GOT3 (cell line): ENCODE measurements at places on chromosomes 2 and 18.

DNA sequence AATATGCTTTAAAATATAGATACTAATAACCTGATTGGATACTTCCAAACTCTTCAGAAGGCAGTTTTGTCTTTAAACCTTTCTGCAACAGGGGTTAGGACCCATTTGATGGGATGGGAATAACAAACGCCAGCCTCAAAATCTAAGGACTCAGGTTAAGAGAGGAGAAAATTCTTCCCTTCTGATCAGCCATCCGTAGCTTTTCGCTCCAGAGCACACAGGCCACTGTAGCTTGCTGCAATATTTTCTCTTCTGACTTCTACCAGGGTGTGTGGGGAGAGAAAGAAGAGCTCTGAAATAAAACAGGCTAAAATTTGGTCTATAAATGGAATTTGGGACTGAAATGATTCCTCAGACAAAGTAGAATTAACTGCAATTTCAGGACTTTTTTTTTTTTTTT lies 95.1 kb downstream of the ALPK2 start:
- DNase-seq = no peak

GRCh38 chr2:94995553-94996304 lies 29.8 kb upstream of the MAL start:
- DNase-seq = no peak

DNA sequence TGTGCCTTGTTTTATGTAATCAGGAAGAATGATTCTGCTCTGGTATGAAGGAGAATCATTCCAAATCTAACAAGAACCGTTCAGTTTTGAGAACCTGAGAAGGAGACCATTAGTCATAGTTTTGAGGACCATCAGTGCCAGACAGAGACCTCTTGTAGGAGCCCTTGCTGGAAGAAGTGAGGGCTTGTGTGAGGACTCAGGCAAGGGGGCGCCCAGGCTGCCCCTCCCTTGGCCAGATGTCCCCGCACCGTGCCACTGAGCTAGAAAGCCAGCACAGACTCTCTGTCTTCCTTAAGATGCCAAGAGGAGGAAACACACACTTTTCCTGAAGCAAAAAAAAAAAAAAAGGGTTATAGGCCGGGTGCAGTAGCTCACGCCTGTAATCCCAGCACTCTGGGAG lies 55.7 kb upstream of the SLC39A10 start:
- DNase-seq = no peak

DNA sequence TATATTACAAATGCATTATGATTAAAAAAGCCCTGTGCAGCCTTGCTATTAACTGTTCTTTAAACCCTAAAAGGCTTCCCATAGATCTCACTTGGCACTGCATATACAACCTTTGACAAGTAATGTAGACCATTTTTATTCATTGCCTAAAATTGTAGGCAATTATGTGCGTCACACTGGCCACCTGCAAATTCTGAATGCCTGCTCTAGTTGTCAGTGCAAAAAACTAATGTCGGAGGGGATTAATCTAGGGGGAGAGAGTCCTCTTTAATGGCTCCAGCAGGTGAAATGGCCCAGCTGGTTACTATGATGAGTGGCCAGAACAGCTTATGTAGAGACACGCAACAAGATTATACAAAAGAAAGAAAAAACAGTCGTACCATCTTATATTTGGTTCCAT lies 123.2 kb downstream of the OLA1 start:
- DNase-seq = no peak

- DNase-seq = no peak
Observed at GRCh38 chr2:211591426-211591825, 947.2 kb downstream of the ERBB4 start.

DNA sequence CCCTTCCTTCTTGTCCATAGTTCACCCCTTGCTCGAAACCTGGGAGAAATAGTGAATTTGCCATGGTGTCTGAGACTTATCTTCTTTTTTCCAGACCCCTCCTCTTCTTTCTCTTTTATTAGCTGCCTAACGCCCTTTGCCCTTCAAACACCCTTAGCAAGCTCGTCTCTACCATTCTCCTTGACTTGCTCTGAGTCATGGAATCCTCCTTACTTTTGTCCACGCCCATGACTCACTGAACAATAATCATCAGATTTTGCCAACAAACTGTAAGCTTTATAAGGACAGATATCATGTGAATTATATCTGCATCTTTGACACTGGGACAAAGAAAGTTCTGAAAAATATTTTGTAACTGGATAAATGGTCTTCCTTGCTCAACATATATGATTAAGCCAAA lies 67.1 kb upstream of the CNTNAP5 start:
- no peak for DNase-seq

- DNase-seq = no peak
Observed at GRCh38 chr2:127183771-127184170, 36.3 kb downstream of the CYP27C1 start.

- DNase-seq = no peak
Observed at GRCh38 chr2:11092701-11093335, 62.4 kb upstream of the SLC66A3 start.

GRCh38 chr2:131027566-131028528 lies 65.4 kb downstream of the FAM168B start:
- DNase-seq = no peak

GRCh38 chr2:239878686-239879085 lies 146.5 kb downstream of the NDUFA10 start:
- no peak for DNase-seq

DNA sequence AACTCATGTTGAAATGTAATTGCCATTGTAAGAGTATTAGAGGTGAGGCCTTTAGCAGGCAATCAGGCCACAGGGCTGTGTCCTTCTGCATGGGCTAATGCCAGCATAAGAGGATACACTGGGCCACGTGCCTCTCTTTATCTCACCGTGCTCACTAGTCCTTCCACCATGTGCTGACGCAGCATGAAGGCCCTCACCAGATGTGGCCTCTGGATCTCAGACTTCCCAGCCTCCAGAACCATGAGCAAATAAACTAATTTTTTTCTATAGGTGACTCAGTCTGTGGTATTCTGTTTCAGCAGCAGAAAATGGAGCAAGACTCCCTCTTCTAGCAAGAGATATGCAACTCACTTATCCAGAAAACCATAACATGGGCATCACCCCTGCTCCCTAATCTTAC lies 149.7 kb upstream of the ZNF236 start:
- DNase-seq = no peak

DNA sequence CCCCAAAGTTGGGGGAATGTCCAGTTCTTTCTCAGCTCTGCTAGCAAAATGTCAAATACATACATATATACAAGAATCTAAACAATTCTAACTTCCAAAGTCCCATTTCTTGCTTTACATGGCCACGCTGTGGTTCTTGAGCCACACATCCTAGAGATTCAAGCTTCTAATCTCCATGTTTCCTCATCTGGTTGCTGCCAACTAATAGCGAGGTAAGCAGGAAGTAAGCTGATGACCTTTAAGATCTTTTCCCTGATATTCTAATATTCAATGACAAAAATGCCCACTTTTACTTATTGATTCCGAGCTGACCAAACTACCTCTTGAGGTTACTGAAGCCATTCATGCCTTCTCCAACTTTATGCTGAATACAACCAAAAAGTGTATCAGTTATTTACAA lies 3.3 kb downstream of the VPS54 start:
- DNase-seq = no peak

DNA sequence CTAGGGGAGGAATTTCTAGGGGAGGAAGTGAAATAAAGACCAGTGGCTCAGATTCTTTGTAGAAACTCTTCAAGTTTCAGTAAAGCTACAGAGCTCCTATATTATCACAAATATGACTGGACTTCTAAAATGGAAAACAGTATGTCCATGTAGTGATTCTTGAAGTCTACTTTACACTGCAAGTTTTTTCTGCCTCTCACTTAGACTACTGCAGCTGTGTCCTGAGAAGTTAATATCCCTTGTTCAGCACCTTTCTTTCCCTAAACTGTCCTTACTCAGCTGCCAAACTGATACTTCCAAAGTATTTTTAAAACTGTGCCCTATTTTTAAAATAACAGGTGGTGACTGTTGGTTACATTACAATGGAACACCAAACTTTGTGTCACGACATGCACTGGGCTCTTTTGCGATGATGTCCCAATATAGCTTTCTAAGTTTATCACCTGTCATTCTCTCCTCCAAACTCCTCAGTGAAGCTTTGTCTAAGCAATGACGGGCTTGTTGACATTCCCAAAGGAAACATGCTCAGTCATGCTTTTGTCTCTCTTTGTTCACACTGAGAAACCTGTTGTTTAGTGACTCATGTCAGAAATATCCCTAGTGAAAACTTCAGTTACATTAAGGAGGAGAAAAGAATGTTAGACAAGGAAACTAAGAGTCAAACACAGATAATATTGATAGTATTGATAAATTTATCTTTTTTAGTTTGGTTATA lies 341.1 kb downstream of the ARL6IP6 start:
- DNase-seq = no peak

GRCh38 chr2:45435316-45435715 lies 175.8 kb downstream of the SRBD1 start:
- DNase-seq = no peak

GRCh38 chr18:57833441-57834101 lies 30.5 kb upstream of the ATP8B1 start:
- no peak for DNase-seq

DNA sequence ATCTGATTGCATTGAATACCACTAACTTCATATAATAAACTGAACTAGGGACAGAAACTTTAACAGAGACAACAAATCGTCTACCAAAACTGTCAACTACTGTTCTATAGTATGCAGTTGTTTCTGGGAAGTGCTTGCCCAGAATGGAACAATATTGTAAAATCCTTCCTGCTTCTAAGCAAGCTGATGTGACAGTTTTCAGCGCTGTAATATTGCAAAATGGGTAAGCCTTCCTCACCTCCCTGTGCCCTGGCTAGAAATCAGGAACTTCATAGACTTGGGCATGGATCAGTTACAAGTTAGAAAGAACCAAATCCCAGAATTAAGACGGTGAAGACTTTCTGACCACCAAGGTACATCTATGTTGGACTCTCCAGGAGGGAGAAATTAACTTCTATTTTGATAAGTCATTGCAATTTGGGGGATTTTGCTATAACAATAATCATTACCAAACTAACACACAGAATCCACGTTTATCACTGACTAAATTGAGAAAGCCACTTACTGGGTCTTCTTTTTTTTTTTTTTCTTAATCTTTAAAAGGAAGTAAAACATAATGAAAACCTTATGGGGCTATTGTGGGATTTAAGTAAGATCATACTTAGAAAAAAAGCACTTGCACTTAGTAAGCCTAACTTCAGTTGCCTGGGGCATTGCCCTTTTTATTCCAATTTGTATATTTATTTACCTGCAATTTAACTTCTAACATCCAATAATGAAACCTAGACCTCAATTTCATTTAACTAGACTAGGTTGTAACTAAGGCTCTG lies 261.5 kb downstream of the TRIB2 start:
- DNase-seq = no peak

GRCh38 chr2:197307236-197307932 lies 3.2 kb downstream of the ANKRD44 start:
- no peak for DNase-seq
